ENCODE measurements at places on chromosomes 7 and 10.

DNA sequence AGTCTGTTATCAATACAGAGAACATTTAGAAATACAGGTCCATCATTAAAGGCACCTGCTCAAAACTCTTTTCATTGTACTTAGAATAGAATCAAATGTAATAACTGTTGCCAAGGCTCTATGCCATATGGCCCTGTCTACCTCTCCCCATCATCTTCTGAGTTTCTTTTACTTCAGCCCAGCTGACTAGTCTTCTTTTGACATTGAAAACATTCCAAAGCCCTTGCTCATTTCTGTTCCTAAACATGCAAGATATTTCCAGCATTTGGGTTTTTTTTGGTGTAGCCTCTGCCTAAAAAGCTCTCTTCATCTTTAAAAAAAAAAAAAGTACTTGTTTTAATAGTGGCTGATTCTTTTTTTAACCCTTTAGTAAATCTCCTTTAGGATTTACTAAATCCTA is 165.5 kb upstream of the SMIM30 start:
- DNase-seq: peak; percentile 73

- DNase-seq: no peak
Measured at GRCh38 chr7:51121931-51122425, 194.6 kb downstream of the COBL start.

- no peak for DNase-seq
Measured at GRCh38 chr7:49980465-49980864, 112.6 kb downstream of the ZPBP start.

DNA sequence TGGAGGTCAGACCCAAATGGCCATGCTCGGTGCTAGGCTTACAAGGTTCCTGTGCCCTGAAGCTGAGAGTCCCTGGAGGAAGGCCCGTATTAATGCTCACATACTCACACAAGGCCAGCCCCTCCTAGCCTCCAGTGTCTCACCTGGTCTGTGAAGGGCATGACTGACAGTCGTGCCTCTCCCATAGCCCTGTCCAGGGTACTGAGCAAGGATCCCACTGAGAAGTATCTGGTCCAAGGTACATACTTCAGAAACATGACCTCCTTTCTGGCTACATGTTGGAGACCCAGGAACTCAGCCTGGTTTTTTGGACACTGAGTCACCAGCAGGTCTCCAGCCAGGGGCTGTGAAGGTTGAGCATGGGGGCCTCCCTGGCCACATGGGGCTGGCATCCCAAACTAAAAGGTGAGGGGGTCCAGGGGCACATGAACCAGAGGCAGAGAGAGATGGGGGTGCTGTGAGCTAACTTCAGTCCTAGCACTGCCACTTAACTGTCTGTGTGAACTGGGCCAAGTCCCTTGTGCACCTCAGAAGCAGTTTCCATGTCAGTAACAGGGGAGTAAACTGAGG is 17.6 kb upstream of the RASGEF1A start:
- DNase-seq: no peak

- DNase-seq: no peak
Measured at GRCh38 chr10:75234683-75235374, 928 bp downstream of the COMTD1 start.

- no peak for DNase-seq
Measured at GRCh38 chr10:72855790-72856189, 37.7 kb upstream of the OIT3 start.

DNA sequence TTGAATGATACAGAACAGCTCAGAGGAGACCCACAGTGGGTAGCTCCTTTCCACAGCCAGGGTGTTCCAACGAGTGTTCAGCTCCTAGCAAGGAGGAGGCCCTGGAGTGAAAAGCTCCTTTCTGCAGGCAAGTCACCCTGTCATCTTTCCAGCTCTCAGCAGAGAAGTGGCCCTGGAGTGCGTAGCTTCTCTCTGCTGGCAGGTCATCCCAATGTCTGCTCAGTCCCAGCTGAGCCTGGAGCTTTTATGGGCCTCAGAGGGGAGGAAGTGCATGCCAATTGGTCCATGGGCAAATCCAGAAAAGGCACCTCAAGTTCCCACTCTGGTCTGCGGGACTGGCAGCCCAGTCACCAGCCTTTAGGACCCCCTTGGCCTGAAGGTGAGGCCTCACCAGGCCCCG is 30.8 kb upstream of the ZMYND11 start:
- DNase-seq: no peak

DNA sequence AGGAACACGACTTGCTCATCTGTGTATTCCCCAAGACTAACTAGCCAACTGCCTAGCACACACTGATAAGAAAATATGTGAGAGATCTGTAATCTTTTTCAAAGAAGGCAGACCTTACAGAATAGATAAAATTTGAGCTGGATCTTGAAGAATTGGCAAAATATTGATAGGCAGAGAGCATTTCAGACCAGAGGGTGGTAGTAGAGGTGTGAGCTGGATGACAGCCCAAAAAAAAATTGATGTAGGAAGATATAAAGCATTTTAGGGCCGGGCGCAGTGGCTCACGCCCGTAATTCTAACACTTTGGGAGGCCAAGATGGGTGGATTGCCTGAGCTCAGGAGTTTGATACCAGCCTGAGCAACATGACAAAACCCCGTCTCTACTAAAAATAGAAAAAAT is 1.2 kb upstream of the ZNF746 start:
- no peak for DNase-seq

DNA sequence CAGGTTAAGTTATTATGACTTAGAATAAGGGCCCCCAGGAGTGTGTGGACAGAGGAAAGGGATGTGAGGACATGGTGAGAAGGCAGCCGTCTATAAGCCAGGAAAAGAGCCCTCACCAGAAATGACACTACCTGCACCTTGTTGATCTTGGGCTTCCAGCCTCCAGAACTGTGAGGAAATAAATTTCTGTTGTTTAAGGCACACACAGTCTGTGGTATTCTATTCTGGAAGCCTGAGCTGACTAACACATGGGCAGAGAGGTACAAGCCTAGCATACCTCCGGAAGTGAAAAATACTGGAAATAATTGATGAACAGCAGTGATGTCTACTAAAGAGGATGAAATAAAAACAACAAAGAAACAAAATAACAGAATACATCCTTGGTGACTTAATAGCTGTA is 46.1 kb upstream of the GRB10 start:
- DNase-seq: no peak

DNA sequence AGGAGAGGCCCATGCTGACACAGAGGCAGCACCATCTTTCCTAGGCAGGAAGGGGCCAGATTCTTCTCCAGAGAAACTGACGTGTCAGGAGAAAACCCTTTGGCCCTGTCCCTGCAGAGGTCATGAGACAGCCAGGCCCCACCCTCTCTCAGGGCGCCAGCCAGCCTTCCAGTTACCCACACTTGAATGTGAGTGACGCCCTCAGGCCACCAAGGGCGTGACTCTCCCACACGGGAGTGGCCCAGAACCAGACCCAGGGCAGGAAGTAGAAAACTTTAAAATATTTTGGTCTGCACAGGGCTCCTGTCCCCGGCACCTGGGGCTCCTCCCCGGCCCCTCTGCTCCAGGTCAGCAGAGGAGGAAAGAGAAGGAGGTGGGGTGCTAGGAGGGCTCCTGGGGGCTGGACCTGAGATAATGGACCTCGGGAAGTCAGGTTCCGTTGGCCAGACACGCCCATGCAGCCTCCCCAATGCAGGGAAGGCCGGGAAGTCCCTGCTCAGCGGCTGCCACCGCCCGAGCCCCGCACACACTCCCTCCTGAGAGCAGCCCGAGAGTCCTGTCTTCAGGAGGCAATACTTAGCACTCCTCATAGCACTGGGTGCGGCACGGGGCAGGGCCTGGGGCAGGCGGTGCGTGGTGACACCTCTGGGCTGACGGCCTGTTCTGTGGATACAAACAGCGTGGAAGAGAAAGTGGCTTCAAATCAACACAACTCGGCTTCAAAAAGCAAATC is 67.0 kb upstream of the CFAP46 start:
- DNase-seq: no peak

DNA sequence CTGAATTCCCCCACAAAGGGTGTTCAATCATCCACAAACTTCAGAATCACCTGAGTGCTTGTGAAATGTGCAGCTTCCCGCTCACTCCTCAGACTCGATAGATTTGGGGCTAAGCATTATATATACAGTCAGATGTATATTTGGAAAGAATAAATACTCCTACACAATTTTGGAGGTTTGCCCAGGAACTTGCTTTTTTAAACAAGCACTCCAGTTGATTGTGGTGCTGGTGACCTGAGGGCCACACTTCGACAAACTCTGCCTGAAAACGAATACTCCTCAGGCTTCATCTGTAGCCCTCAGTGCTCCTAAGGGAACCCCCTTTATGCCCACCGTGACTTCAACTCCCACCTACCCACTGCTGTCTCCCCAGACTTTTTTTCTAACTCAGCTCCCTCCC is 211.6 kb downstream of the INHBA start:
- DNase-seq: no peak

DNA sequence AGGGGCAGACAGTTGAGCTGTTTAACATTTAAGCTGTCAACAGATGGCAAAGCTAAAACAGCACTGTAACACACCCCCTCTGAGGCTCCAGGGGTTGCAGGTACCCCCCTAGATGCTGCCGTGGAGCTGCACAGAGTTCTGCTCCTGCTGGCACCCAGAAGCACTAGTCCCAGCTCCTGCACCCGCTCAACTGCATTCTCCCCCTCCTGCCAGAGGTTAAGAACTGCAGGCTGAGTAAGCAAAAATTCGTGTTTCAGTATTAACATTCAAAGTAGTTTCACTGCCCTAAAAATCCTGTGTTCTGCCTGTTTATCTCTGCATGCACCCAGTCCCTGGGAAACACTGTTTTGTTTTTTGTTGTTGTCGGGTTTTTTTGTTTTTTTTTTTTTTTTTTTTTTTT is 790.8 kb upstream of the KCND2 start:
- no peak for DNase-seq

- no peak for DNase-seq
Measured at GRCh38 chr7:53422291-53422690, 386.9 kb downstream of the POM121L12 start.

DNA sequence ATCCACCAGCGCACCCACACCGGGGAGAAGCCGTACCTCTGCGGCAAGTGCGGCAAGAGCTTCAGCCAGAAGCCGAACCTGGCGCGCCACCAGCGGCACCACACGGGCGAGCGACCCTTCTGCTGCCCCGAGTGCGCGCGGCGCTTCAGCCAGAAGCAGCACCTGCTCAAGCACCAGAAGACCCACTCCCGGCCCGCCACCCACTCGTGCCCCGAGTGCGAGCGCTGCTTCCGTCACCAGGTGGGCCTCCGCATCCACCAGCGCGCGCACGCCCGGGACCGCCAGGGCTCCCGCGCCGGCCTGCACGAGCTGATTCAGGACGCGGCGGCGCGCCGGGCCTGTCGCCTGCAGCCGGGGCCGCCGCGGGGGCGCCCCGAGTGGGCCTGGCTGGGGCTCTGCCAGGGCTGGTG is 17.7 kb downstream of the ZNF775 start:
- DNase-seq: no peak

- no peak for DNase-seq
Measured at GRCh38 chr7:146249272-146249671, 132.7 kb downstream of the CNTNAP2 start.

- DNase-seq: no peak
Measured at GRCh38 chr7:26696978-26697377, 167.4 kb downstream of the SKAP2 start.

DNA sequence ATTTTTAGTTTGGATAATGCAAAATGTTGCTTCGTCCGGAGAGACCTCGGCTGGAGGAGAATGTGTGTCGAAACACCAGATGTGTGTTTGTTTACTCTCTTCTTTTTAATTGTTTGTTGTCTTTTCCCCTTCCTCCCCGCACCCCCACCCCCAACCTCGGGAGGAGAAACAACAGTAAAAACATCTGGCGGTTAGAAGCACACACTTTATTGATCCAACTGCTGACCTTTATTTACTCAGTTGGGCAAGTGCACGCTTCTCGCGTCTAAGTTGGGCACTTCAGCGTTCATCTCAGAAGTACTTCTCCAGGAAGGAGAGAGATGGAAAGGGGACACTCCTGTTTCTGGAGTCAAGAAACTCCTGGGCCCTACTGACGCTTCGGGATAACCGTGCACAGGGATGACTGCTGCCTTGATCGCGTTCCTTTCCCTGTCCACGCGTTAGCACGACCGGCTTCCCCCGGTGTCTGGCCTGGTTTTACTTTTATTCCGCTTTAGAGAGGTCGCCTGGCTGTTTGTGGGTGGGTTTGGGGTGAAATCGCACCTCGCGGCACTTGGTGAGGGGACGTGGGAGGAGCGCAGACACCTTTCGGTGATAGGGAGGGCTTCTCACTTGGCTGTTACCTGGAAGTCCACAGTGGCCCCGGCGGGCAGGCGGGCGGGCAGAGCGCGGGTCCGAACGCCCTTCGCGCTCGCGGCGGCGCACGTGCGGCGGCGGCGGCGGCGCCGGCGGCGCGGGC is 168.3 kb upstream of the PPP1R3A start:
- DNase-seq: peak; percentile 4

DNA sequence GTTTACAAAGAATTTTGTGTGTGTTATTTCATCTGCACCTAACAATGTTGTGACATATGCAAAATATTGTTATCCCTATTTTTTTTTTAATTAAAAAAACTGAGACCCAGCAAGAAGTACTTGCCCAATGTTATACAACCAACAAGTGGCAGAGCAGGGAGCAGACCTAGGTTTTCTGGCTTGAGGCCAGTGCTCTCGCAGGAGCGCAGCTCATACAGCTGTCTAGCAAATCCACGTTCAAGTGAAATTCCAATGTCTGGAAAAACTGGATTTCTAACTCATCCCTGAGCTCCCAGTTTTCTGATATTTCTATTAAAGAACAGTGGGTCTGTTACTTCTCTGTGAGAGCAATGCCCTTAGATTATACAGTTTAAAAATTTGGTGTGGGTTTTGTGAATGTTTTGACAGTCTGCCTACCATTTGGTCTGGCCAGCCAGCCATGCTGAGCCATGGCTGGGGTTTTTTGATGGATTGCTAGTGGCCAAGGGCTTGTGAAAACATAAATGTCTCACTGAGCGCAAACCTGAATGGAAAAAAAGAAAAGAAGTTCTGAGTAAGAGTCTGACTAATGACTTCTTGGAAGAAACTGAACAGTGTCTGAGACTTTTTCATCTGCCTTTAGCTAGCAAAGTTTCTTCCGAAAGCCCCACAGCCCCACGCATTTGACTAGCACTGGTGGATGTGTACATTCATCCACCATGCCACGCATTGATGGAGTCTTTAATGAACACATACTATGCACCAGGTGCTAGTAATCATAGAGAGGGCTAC is 15.4 kb upstream of the PRF1 start:
- no peak for DNase-seq

GRCh38 chr10:124138195-124138882 is 44.9 kb upstream of the CHST15 start:
- DNase-seq: no peak

DNA sequence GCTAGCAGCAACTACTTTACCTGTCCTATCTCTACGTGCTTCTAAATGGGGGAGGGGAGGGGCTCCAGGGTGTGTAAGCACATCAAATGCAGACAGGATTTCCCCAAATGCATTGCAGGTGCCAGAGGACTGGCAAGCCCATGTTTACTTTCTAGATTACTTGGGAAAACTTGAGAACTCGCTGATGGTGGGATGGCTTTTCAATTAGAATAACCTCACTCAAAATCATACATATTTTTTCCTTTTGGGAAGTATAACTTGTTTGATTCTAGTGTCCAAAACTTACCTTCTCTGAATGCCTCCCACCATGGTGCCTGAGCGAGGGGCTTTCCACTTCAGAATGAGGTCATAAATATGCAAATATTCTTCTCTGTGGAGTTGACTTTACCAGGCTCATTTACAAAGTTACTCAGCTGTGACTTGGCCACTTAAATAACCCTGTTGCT is 191.3 kb upstream of the RHOBTB1 start:
- no peak for DNase-seq
